ENCODE measurements at places on chromosomes 7 and 10.
A peak's percentile ranks its signal among the peaks of the same experiment; 100 is the strongest.

GRCh38 chr7:50970092-50970491 lies 187.4 kb upstream of the GRB10 start:
- no peak for DNase-seq

- DNase-seq: peak; percentile 35
Observed at GRCh38 chr10:5976512-5977470, 552 bp downstream of the IL15RA start.

DNA sequence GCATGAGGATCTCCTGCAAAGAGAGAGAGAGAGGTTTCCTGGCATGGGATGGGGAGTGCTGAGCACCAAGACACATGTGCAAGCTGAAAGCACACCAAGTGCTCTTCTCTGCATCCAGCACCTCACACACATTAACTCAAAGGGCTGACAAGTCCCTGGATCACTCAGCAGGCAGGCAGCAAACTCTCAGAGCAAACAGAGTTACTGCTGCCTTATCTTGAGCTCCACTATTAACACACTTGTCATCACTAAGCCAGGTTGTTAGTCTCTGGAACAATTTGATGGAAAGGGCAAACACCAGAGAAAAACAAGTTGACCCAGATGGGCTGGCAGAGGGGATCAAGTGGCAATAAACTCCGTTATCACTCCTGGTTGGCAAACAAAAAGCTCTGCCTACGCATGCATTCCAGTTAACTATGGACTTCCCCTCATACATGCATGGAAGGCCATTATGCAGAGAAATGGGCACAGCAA lies 349.9 kb downstream of the KCNMA1 start:
- DNase-seq: no peak

- DNase-seq: no peak
Observed at GRCh38 chr7:90564455-90564854, 31.7 kb upstream of the CDK14 start.

DNA sequence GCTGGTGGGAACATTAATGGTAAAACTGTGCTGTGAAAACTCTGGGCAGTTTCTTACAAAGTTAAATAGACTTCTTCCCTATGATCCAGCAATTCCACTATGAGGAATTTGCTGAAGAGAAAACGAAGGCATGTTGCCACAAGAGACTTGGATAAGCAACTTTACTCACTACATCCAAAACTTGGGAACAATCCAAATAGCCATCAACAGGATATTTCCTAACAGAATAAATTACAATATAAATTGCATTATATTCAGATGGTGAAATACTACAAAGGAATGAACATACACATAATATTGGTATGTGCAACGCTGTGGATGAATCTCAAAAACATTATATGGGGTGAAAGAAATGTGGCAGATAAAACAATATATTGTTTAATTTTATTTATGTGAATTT lies 21.4 kb upstream of the MKI67 start:
- DNase-seq: no peak

GRCh38 chr10:17954861-17955260 lies 3.1 kb downstream of the SLC39A12 start:
- DNase-seq: no peak

DNA sequence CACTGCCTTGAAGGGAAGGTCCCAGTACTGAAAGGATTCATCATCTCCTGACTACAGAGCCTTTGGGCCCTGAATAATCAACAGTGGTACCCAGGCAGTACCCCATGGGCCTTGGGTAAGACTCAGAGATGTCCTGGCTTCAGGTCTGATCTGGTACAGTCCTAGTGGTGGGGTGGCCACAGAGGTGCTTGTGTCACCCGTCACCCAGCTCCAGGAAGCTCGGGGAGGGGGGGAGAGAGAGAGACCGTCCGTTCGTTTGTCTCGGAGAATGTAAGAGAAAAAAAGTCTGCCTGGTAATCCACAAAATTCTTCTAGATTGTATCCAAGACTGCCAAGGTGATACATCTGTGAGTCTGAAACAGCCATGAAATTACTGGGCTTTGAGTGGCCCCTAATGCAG lies 381.3 kb downstream of the PTPRN2 start:
- no peak for DNase-seq

DNA sequence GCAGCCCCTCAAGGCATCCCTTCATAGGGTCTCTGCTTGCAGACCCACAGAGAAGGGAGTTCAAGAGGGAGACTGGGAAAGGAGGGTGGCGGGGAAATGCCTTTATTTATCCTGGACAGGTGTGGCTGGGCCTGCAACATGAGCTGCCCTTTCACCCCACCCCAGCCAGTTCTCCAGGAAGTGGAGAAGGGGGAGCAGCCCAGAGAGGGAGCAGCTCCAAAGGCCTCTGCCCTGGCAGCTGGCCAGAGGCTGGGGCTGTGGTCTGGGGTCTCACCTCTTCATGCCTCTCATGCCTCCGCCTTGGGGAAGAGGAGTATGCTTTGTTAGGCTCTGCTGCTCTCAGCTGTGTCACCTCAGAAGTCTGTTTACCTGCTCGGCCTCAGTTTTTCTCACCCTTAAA lies 3.1 kb downstream of the LDB3 start:
- DNase-seq: no peak

- DNase-seq: no peak
Observed at GRCh38 chr7:83478616-83479015, 170.3 kb downstream of the SEMA3E start.

DNA sequence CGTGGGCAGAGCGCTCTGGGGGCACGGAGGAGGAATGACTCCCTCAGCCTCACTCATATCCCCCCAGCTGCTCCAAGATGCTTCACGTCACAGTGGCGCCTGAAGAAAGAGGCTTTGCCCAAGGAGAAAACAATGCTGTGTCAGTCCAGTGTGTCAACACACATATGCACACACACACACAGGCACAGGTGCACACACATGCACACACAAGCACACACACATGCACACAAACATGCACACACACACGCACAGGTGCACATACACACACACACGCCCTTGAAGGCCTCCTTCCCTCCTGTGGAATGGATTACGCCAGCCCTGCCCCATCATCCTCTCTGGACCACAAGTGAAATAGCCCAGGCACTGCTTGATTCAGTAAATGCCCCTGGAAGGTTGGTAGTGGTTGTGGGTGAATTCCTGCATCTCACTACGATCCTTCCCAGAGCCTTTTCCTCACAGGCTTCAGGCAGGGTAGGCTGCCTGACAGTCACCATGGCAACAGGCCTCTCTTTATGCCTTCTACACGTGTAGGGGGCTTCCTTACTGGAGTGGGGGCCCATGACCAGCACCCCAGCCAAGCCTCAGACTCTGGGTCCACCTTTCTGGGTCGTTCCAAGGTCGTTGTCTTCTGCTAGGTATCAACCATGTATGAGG lies 371.5 kb upstream of the PODXL start:
- DNase-seq: no peak

GRCh38 chr7:23811540-23811939 lies 101.5 kb downstream of the STK31 start:
- no peak for DNase-seq

GRCh38 chr7:117907049-117907640 lies 33.9 kb upstream of the CTTNBP2 start:
- DNase-seq: no peak

GRCh38 chr10:101354328-101355071 lies 535 bp downstream of the BTRC start:
- peak; percentile 22 for DNase-seq

DNA sequence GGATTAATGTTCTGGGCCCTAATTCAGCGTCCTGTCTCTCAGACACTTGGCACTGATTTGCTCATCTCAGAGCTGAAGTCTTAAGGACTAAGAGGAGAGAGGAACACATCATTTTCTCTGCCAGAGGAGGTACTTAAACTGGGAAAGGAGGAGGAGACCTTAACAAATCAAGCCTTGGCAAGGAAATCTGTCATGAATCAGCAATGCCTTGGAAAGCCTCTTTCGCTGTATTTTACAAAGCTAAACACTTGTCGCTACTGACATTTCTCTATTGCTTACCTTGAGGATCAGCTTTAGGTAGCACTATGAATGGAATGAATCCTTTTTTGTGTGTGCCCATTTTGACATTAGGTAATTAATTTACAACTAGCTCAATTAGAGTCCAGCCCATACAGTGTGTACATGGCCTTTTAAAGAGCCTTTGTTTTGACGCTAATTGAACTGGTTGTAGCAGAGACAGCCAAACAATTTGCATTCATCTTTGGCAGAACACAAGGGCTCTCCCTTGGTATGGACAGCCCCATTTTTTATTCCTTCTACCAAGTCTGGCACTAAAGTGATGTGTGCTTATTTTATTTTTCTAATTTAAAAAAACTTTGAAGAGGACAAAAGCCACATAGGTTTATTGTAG lies 37.4 kb downstream of the AUTS2 start:
- no peak for DNase-seq

DNA sequence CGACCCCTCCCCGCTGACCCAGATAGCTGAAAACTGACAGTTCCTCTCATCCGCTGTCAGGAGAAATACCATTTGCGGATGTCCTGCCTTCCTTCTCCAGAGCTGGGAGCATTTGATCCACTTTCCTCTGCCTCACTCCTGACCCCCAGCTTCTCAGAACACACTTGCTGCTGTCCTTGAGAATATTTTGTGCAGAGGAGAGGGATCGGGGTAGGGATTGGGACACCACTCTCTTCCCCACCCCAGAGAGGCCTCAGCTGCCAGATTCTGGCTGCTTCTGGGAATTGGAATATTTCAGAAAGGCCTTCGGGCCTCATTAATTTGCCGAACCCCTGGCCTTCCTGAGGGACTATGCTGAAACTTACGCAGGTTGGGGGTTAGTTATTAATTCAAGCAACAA lies 97.0 kb downstream of the C10orf105 start:
- no peak for DNase-seq

- DNase-seq: no peak
Observed at GRCh38 chr7:100157334-100158228, 942 bp downstream of the TRAPPC14 start.

GRCh38 chr10:97336942-97337831 lies 2.7 kb upstream of the FRAT2 start:
- no peak for DNase-seq

GRCh38 chr10:88676283-88677060 lies 12.2 kb downstream of the LIPF start:
- DNase-seq: no peak

GRCh38 chr7:44973610-44974401 lies 5.0 kb downstream of the MYO1G start:
- no peak for DNase-seq

DNA sequence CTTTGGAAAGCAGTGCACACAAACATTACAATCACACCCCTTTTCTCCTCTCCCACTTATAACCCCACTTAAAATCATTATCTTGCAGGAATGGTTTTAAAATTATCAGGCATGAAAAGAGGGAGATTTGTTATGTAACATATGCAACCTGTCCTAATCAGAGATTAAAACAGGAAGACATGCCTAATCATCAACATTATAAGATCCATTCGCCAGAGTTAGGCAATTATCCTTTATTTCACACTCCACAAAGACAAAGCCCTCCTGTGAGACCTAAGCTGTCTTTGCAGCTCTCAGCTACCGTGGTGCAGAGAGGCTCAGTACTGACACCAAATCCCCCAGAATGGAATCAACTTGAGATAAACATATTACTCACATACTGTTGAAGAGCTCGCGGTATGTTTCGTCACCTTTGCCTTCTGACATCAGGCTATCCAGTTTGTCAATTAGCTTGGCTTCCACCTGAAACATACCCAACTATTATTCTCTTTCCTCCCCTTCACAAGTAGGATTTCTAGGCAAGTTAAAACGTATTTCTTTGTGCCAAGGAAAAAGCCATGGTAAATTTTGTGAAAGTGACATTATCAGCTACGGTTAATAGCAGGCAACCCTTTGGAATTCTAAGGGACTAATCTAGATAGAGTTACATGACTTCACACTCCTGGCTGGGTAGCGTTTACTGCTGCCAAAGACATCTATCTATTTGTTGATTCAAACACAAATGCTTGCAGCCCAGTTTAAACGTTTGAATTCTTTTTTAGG lies 226.2 kb upstream of the IMMP2L start:
- DNase-seq: no peak

DNA sequence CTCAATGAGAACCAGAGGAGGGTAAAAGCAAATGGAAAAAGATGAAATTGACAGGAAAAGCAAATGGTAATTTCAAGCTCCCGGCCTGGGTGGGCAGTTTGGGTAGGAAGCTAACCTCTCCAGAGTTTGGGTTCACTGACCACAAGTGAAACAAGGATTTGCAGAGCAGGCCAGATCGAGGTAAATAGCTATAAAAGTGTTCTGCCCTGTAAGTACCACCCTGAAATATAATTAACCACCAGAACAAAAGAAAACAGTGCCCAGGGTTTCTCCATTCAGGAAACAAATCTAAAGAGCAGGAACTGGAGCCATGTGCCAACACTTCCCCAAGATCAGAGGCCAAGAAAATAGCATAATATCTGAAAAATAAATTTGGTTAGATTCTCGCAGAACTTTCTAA lies 276.7 kb upstream of the MEOX2 start:
- DNase-seq: no peak

- no peak for DNase-seq
Observed at GRCh38 chr7:25381818-25382589, 153.7 kb upstream of the NPVF start.

DNA sequence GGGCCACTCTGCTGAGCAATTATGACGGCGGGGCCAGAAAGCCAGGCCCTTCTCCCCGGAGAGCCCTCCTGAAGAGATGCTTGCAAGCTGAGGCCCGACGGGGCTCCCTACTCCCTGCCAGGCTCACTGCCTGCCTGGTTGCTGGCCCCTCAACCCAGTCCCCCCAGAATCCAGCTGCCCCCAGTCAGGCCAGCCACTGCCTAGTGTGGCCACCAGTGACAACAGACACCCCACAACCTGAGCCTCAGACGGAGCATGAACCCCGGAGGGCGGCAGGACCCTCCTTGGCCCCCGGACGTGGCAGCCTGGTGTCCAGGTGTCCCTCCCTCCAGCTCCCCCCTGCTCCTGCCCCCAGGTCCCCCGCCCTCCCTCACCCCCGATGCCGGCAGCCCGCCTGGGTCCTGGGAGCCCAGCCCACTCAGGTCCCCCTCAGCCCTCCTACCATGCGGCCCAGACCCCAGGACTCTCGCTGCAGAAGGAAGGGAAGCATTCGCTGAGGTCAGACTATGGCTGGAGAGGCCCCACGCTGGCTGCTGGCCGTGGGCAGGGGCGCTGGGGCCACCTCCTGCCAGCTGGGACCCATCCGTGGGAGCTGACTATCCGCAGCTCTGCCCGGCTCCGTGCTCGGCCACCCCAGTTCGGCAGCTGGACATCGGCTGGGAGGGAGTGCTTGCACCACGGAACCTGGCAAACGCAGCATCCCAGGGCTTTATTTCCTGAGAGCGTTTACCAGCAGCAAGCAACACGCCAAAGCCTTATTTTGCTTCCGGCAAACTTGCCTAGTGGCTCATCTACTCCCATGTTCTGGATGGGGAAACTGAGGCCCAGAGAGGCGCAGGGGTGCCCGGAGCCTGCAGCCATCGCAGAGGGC lies 89.8 kb downstream of the UNCX start:
- DNase-seq: no peak

- no peak for DNase-seq
Observed at GRCh38 chr10:118913825-118914224, 115.7 kb upstream of the NANOS1 start.

GRCh38 chr10:34776090-34776690 lies 38.9 kb downstream of the PARD3 start:
- DNase-seq: no peak

- DNase-seq: no peak
Observed at GRCh38 chr10:44010873-44011602, 362.4 kb upstream of the ZNF32 start.
